ENCODE measurements at places on chromosomes 2 and 18.
A peak's percentile ranks its signal among the peaks of the same experiment; 100 is the strongest.

- DNase-seq, result no peak
Observed at GRCh38 chr18:74589811-74590210, 7.9 kb upstream of the ZNF407 start.

DNA sequence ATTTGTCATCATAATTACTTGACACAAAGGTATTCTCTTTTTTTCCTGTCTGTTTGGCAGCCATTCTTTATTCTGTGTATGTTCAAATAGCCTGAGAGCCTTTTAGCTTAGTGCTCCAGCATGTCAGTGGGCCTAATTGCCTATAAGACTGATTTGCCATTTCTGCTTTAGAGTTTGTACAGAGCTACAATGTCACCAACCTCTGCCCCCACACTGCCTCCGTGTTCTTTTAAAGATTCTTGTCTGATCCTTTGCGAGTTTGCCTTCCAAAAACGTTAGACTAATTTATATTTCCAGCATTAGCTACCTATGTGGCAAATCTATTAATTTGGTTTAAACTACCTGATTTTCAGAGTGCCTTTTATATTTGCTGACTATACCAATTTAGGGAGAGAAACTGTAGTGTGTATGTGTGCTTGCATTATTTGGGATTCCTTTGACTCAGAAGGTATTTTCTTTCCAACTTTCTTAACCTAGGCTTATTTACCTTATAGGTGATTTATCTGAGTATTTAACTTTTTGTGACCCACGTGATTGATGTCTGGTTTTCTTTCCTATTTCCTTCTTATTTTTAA is 70.8 kb downstream of the FAM117B start:
- no peak for DNase-seq

DNA sequence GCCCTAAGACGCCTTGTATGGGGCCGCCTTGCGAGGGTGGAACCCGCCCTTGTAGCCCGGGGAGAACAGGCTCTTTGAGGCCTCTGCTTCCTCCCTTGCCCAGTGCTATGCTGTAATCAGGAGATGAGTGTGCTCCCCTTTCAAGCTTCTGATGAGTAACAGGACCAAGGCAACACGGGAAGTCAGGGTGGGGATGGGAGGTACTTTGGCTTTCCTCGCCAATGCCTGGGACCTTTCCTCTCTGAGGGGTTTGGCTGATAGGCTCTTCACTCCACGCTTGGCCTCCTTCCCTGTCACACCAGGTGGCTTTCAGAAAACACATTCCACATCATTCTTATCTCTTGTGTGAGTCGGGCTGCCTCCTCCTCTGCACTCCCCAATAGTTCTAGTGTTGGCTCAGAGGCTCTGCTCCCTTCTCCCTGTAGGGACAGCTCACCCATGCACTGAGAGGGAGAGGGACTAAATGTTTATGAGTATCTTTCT is 223.7 kb upstream of the TRIB2 start:
- DNase-seq, result no peak

DNA sequence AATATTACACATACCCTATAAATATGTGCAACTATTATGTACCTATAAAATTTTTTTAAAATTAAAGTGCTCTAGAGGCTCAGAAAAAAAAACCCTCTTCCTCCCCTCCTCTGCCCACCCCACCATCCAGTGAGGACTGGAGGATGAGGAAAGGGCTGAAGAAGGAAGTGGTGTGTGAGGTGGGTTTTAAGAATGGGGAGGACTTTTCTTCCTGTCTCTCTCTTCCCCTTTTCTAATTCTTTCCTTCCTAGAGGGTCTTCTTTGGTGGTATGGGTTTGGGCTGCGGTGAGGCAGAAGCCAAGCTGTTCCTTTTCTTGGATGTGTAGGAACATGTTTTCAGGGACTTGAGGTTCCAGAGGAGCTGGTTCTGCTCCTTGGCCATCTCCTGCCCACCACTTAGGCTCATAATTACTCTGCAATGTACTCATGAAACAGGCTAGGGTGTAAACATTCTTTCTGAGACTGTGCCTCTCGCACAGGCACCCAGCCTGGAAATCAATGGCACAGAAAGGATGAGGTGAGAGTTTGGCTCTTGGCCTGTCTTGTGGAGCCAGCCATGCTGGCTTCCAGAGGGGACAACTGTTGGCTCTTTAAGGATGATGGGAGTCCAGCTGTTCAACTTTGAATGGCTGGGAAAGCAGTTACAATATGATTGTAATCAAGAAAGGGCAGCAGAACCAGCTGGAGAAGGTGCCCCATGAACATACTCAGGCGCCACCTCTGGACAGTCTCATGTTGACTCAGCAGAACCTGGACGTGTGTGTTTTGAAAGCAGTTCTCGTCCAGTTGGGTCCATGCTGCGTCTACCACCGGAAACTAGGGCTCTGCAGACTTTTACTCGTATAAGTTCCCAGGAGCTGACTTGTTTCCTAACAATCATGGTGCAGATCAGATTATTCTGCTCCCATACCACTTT is 38.3 kb downstream of the IL1RL2 start:
- DNase-seq, result no peak

DNA sequence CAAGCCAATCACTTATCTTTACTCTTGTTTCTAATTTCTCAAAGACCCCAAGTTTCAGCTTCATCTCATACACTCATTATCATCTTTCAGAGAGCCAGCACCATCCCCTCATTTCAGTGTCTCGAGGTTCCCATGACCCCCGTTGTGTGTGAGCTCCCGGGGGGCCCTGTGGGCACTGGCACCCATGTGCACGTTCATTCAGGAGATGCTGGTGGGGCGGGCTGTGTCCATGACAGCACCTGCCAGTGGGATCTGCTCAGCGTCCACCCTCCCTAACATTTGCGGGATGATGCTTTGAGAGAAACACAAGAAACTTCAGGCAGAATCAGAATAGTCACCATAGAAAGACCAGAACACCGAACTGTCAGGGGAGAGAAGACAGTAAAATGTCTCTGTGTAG is 120.5 kb downstream of the MBP start:
- no peak for DNase-seq

GRCh38 chr2:124874219-124874618 is 849.1 kb downstream of the CNTNAP5 start:
- DNase-seq, result no peak

DNA sequence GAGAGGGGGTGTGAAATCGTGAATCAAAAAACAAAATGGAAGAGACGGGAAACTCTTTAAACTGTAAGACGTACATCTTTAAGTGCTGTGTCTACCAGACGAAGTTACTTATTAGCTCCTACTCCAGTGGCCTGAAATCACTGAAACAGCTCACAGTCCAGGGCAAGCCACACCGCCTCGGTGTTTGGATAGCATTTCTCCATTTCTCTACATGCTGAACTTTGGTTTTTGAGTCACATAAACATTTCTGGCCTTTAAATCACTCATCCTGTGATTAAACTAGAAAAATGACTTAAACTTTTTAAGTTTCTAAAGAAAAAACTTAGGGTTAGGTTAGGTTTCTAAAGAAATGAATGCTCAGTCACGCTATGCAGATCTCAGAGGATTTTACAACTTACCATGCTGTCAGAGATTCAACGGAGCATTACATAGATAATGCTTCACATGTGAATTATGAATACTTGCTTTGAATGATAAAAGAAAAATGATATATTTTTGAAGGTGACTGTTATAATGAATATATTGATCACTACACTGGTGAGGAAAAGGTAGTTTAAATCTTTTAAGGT is 138.4 kb downstream of the MBP start:
- no peak for DNase-seq

DNA sequence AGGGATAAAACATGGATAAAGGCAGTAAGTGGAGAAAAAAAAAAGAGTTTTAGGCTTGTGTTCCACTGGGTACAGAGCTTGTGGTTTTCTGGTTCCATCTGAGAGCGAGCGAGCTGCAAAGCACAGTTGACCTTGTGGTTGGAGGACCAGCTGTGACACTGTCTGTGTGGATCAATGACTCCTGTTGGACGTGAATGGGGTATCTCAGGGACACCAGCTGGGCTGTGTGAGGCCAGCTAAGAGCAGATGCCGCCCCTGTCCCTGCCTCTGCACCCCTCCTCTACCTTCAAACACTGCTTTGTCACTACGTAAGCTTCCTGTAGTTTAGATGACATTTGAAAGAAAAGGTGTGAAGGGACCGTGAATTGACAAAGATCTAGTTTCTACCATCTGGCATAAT is 67.8 kb downstream of the QPCT start:
- no peak for DNase-seq

DNA sequence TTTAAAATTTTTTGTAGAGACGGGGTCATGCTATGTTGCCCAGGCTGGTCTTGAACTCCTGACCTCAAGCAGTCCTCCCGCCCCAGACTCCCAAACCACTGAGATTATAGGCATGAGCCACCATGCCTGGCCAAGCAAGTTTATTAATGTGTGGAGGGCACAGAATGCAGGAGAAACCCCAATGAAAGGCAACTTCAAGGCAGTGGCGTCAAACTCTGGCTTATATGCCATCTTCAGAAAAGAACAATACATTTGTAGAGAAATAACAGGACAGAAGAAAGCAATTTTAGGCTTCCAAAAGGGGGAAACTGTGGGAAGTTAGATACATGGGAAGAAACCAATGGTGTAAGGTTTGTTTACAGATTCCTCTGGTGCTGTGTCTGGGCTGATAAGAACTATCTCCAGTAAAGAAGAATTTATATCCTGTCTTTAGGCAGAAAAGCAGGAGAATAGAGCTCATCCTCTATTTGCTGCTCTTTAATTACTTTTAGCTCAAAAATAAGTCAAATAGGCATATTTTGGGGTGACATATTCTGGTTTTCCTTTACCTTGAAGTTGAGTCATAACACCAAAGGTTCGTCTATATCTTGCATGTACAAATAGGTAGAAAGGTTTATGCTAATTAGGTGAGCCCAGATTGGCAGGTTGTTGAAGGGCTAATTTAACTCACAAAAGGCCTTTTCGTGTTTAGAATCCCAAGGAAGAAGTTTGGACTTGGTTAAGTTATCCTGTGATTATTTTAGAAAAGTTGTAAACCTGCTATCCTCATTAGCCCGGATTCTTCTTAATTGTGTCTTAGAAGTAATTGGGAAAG is 26.0 kb upstream of the TMEM214 start:
- no peak for DNase-seq

- DNase-seq, result no peak
Observed at GRCh38 chr2:133666621-133667020, 98.4 kb upstream of the NCKAP5 start.

DNA sequence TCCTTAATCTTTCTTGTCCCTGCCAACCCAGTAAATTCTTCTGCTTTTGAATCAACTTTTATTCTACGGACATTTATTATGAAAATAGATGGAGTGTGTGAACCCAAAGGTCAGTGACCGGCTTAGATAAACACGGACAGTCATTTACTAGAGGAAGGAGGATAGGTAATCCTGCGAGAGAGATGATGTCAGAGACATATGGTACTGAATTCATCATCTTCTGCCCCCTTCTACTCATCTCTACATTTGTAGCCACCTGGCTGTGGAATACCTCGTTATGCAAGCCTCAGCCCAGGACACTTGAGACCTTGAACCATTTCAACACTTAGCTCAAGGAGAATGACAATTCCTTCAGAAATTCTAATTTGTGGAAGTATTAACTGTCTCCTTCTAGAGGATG is 443.6 kb downstream of the TDRD15 start:
- DNase-seq, result no peak

- DNase-seq, result no peak
Observed at GRCh38 chr18:60066219-60066975, 166.6 kb downstream of the PMAIP1 start.

- peak; percentile 71 for DNase-seq
Observed at GRCh38 chr18:73842795-73843394, 304.7 kb downstream of the FBXO15 start.

GRCh38 chr2:239289545-239289944 is 111.3 kb downstream of the HDAC4 start:
- DNase-seq, result no peak

DNA sequence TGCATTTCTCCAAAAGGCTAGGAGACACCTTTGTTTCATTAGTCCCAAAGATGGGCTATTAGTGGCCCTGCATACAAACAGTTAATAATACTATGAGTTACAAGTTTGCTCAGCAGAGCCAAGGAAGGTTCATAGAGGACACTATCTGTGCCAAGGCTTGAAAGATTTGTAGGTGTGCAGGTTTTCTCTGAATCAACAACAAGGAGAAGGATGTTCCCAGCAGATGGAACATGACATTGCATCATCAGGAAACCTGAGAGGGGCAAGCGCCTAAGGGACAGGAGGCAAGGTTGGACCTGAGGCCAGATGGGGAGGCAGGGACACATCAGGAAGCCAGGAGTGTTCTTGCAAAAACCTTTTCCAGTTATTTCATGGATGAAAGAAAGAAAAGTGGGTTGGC is 35.4 kb upstream of the STK17B start:
- no peak for DNase-seq

DNA sequence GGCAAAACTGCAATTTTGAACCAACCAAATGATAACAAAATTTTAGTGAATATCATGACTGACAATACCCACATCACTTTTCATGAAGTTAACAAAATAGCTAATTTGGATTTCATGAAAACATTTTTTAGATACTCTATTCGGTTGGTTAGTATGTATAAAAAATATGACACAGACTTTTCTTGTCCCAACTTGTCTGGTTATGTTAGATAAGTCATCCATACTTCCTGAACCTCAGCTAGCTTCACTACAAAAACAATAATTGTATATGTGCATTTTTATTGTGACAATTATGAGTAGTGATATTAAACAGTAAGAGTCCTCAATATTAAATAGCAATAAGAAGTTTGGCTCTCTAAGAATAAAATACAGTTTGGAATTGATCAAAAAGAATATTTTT is 408.1 kb upstream of the DSEL start:
- no peak for DNase-seq

- no peak for DNase-seq
Observed at GRCh38 chr2:113901943-113902342, 12.1 kb downstream of the ACTR3 start.

- DNase-seq, result no peak
Observed at GRCh38 chr2:211204456-211204855, 648.1 kb downstream of the CPS1 start.

GRCh38 chr2:225735844-225736243 is 336.3 kb downstream of the NYAP2 start:
- peak; percentile 72 for DNase-seq

- DNase-seq, result no peak
Observed at GRCh38 chr2:75041226-75041625, 82.8 kb downstream of the POLE4 start.

- peak; percentile 63 for DNase-seq
Observed at GRCh38 chr2:190477661-190478454, 56.7 kb downstream of the NEMP2 start.

DNA sequence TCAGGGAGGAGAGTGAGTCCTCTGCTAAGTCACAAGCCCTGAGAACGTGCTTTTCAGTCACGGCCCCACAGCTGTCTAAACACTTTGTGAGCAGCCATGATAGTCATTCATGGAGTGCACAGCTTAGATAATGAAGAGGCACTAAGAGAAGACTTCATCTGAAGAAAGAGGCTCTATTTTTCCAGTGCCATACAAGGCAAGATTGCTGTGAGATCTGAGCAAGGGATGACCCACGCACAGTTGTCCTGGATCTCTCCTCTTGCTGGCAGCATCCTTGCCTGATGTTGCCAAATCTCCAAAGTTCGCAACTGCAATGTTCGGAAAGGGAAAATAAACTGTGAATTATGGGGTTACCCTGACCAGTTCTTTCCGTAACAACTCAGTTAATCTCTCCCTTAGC is 418.7 kb downstream of the MEIS1 start:
- DNase-seq, result no peak

GRCh38 chr2:191103774-191104173 is 47.0 kb downstream of the STAT4 start:
- DNase-seq, result no peak

GRCh38 chr18:25935356-25935755 is 155.1 kb downstream of the SS18 start:
- no peak for DNase-seq
